ENCODE measurements at places on chromosomes 12 and 14. TPM values are rescaled to one million over a fixed set of nuclear protein-coding genes. Genes with fewer than 3 reads are reported as not detected.

SLC25A21 gene
- not detected for total RNA-seq

GRCh38 chr14:54114941-54115340 is 158.3 kb upstream of the BMP4 start:
- no peaks in the 10 kb centered on the region for H3K36me3 ChIP-seq
- no peaks in the 10 kb centered on the region for H3K4me1 ChIP-seq
- H3K27ac ChIP-seq: no peak overlapping the region
- no peak overlapping the region for H3K4me3 ChIP-seq
- no peaks in the 10 kb centered on the region for H3K27me3 ChIP-seq

- H3K4me3 ChIP-seq: no peak overlapping the region
- no peaks in the 10 kb centered on the region for H3K27me3 ChIP-seq
- H3K27ac ChIP-seq: no peak overlapping the region
- H3K36me3 ChIP-seq: no peaks in the 10 kb centered on the region
Measured at GRCh38 chr12:68001486-68002466, 12.5 kb downstream of the IFNG-AS1 start.

DNA sequence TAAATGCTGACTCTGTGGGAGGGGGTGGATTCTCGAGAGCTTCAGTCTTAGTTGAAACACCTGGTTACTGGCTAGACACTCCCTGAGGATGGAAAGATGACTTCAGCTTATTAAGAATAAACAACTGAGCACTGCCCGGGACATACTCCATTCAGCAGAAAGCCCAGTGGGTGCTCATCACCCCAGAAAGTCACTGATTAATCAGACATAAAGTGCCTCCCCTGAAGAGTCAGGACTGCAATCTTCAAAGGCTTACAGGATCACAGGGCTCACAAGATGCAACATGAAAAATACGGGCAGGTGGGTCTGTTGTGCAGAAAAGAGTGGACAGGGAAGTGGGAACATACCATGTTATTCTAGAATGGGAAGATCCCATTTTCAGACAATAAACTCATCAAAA is 207.0 kb downstream of the CALM1 start:
- no peak overlapping the region for H3K27ac ChIP-seq
- DNase-seq: no peak
- no peak overlapping the region for H3K4me3 ChIP-seq
- H3K36me3 ChIP-seq: no peaks in the 10 kb centered on the region
- no peaks in the 10 kb centered on the region for H3K27me3 ChIP-seq
- peaks cover 24% of the 10 kb centered on the region for H3K4me1 ChIP-seq

MYO1H gene
- not detected for total RNA-seq

- peak overlapping the region; percentile 69 for H3K4me3 ChIP-seq
- no peaks in the 10 kb centered on the region for H3K27me3 ChIP-seq
- no peak for DNase-seq
- H3K27ac ChIP-seq: peak overlapping the region; percentile 100
- H3K4me1 ChIP-seq: peaks cover 39% of the 10 kb centered on the region
Measured at GRCh38 chr12:92927436-92928281, 1.4 kb downstream of the EEA1 start.

DNA sequence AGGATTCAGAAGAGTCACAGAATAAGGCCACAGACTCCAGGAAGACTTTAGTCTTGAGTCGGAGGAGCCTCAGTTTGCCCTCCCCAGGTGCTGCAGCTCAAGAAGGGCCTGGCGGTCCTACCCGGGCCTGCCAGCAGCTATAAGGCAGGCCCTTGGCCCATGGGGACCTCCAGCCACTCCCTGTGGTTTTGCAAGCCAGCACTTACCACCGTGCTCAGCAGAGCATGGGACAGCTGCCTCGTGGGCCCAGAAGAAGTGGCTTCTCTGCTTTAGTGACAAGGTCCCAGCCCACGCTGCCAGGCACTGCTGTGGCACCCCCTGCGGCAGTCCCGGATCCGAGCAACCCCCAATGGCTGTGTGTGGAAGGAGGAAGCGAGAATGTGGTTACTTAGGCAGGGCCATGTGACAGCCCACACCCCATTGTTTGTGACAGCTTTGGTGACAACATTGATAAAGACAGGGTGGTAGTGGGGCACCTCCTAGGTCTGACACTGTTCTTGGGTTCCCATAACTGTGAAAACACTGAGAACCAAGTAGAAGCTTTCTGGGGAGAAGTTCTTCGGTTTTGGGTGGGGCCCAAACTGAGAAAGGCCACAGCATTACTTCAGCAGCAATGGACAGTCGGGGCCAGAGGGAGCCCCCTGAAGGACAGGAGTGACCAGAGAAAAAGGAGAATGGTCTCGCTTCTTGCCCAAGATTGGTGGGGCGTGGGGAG is at the start of gene SELPLG:
Gene SELPLG (minus strand): TSS at position 361 of the 715 bp plus-strand sequence. CDS start 9,587 bp downstream, outside the sequence.
- peaks cover 14% of the 10 kb centered on the region for H3K4me1 ChIP-seq
- peak; percentile 59 for DNase-seq
- H3K27me3 ChIP-seq: no peaks in the 10 kb centered on the region

SOAT2 gene
- not detected for total RNA-seq

GPRC5D gene
- total RNA-seq: not detected

RPGRIP1 gene
- total RNA-seq: not detected

TAS2R7 gene
- not detected for total RNA-seq

RTL1 gene
- total RNA-seq: not detected
